Spleen (tissue), 13 donors: ENCODE measurements at places on chromosomes 16 and 17.
A peak's percentile ranks its signal among the peaks of the same experiment; 100 is the strongest.

GRCh38 chr17:6498356-6498755, 54.1 kb downstream of the PIMREG start:
- H3K36me3 ChIP-seq = no peaks in the 10 kb centered on the region
- DNase-seq = no peak
- no peak overlapping the region for H3K4me3 ChIP-seq
- no peaks in the 10 kb centered on the region for H3K27me3 ChIP-seq
- peaks cover 64% of the 10 kb centered on the region for H3K4me1 ChIP-seq

- H3K4me1 ChIP-seq = no peaks in the 10 kb centered on the region
- no peak overlapping the region for H3K27ac ChIP-seq
- H3K4me3 ChIP-seq = no peak overlapping the region
- DNase-seq = no peak
Measured at GRCh38 chr17:69945698-69946185, 129.3 kb upstream of the KCNJ16 start.

- no peaks in the 10 kb centered on the region for H3K27me3 ChIP-seq
- H3K27ac ChIP-seq = no peak overlapping the region
- H3K4me3 ChIP-seq = no peak overlapping the region
- H3K4me1 ChIP-seq = no peaks in the 10 kb centered on the region
- DNase-seq = no peak
Measured at GRCh38 chr17:71302721-71303549, 817.9 kb upstream of the SOX9 start.

DNA sequence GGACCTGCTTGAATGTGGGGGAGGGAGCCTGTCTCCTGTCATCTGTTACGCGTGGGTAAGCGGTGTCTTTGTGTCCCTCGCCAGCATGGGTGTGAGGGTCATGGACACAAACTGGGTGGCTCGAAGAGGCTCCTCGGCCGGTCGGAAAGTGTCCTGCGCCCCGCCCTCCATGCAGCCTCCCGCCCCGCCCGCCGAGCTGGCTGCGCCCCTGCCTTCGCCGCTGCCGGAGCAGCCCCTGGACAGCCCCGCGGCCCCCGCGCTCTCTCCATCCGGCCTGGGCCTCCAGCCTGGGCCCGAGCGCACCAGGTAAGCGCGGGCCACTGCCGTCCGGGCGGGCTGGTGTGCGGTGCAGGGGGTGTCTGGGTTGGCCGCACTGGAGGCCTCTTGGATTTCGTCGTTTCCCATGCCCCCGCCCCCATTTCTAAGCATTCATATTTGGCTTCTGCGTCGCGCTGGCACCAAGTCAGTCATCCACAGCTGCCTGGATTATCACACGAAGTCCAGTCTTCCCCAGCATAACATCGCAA, 43.8 kb downstream of the ELAC2 start:
- no peaks in the 10 kb centered on the region for H3K36me3 ChIP-seq
- peak overlapping the region; percentile 16 for H3K4me3 ChIP-seq
- H3K27me3 ChIP-seq = peaks cover 14% of the 10 kb centered on the region
- H3K27ac ChIP-seq = no peak overlapping the region
- no peak for DNase-seq

DNA sequence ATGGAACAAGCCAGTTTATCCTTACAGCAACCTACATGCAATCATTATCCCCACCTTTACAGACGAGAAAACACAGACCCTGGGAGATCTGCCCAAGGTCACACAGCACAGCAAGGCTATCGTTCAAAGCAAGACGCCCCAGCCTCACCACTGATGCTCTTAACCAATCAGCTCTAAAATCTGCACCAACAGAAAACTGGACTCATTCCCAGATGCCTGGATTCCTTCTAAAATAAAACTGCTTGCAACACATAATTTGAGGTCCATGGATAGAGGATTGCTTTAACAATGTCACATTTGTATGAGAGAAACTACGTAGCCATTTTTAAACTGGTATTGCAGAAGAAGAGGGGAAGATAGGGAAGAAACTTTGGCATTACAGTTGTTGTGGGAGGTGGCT, 6.8 kb downstream of the COTL1 start:
- no peak for DNase-seq
- peak overlapping the region; percentile 95 for H3K27ac ChIP-seq
- H3K36me3 ChIP-seq = no peaks in the 10 kb centered on the region
- no peaks in the 10 kb centered on the region for H3K27me3 ChIP-seq
- H3K4me1 ChIP-seq = peaks cover 100% of the 10 kb centered on the region
- no peak overlapping the region for H3K4me3 ChIP-seq

DNA sequence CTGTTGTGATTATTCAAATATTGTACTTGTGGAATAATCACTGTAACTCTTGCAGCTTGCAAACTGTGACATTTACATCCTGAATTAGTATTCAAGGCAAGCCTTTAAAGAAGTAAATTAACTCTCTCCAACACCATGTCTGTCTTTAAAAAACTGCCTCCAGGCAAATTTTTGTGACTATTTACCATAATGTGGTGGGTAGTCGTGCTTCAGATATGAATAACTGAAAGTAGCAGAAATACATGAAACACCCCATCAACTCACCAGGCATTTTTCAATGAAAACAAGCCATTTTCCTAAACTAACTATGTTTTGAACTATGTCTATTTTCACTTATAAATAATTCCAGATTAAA, 217.4 kb upstream of the PSMD7 start:
- no peaks in the 10 kb centered on the region for H3K4me1 ChIP-seq
- H3K27me3 ChIP-seq = no peaks in the 10 kb centered on the region
- H3K36me3 ChIP-seq = no peaks in the 10 kb centered on the region
- no peak overlapping the region for H3K4me3 ChIP-seq
- no peak for DNase-seq

GRCh38 chr17:67646472-67646871, 71.3 kb upstream of the NOL11 start:
- H3K36me3 ChIP-seq = no peaks in the 10 kb centered on the region
- DNase-seq = no peak
- no peaks in the 10 kb centered on the region for H3K27me3 ChIP-seq
- no peak overlapping the region for H3K4me3 ChIP-seq

- H3K27ac ChIP-seq = no peak overlapping the region
- no peak overlapping the region for H3K4me3 ChIP-seq
- DNase-seq = no peak
- no peaks in the 10 kb centered on the region for H3K36me3 ChIP-seq
- H3K4me1 ChIP-seq = no peaks in the 10 kb centered on the region
Measured at GRCh38 chr16:80337786-80338185, 203.0 kb upstream of the DYNLRB2 start.

DNA sequence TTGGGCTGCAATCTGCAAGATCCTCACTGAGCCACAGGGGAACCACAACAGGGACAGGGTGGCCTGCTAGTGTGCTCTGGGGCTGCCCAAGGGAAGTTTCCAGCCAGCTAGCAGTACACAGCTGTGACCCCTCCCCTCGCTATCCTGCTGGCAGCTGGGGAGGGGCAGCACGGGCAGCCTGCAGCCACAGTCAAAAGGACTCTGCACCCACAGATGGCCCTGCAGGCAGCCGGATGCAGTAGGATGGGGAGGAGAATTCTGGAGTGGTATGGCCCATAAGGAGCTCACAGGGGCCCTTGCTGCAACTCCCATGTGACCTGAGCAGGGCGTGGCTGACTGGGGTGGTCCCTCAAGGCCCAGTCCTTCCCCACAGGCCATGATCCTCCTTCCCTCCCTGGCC, 74.3 kb downstream of the PLD6 start:
- no peak for DNase-seq
- peaks cover 13% of the 10 kb centered on the region for H3K4me1 ChIP-seq
- H3K27me3 ChIP-seq = no peaks in the 10 kb centered on the region
- no peak overlapping the region for H3K27ac ChIP-seq
- H3K36me3 ChIP-seq = peaks cover 100% of the 10 kb centered on the region

DNA sequence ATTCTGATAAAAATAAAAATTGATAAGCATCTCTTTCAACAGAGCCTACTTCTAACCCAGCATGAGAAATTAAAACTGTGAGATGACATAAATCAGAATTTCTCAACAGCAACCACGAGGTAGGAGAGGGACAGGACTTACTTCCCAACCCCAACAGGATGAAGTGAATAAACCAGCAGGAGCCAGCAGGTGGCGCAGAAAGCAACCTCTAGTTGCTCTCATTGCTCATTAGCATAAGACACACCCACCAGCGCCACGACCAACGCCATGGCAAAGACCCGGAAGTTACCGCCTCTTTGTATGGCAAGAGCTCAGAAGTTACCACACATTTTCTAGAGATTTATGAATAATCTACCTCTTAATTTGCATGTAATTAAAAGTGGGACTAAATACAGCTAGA, 189.4 kb upstream of the CDH8 start:
- no peaks in the 10 kb centered on the region for H3K4me1 ChIP-seq
- DNase-seq = no peak
- H3K36me3 ChIP-seq = no peaks in the 10 kb centered on the region
- no peak overlapping the region for H3K27ac ChIP-seq
- no peaks in the 10 kb centered on the region for H3K27me3 ChIP-seq

DNA sequence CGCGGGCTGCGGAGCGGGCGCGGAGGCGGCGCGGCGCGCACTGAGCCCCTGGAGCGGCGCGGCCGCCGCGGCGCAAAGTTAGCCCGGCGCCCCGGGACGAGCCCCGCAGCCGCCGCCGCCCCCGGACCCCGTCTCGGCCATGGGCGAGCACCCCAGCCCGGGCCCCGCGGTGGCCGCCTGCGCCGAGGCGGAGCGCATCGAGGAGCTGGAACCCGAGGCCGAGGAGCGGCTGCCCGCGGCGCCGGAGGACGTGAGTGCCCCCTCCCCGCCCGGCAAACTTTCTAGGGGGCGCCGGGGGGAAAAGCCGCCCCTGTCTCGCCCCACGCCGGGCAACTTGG, 388 bp downstream of the RHBDL3 start:
- no peaks in the 10 kb centered on the region for H3K36me3 ChIP-seq
- peak overlapping the region; percentile 56 for H3K4me3 ChIP-seq
- no peak for DNase-seq
- peaks cover 36% of the 10 kb centered on the region for H3K27me3 ChIP-seq

GRCh38 chr16:50692999-50693781, at the start of gene NOD2:
NOD2 (plus strand) TSS chr16:50693606; CDS start chr16:50699496, 5,890 bp downstream.
- peak within 1 kb of the TSS; percentile 20 for H3K4me3 ChIP-seq
- H3K36me3 ChIP-seq = no peaks in the 10 kb centered on the region
- peak; percentile 89 for DNase-seq
- H3K27ac ChIP-seq = peak within 1 kb of the TSS; percentile 82
- H3K27me3 ChIP-seq = no peaks in the 10 kb centered on the region

- H3K36me3 ChIP-seq = no peaks in the 10 kb centered on the region
- H3K4me3 ChIP-seq = no peak overlapping the region
- H3K27me3 ChIP-seq = no peaks in the 10 kb centered on the region
- H3K4me1 ChIP-seq = no peaks in the 10 kb centered on the region
- H3K27ac ChIP-seq = no peak overlapping the region
- DNase-seq = no peak
Measured at GRCh38 chr16:7055443-7055842, 277.2 kb upstream of the RBFOX1 start.

- H3K36me3 ChIP-seq = no peaks in the 10 kb centered on the region
- H3K4me3 ChIP-seq = peak overlapping the region; percentile 57
- no peak for DNase-seq
- peaks cover 25% of the 10 kb centered on the region for H3K4me1 ChIP-seq
Measured at GRCh38 chr17:18225642-18226283, 328 bp downstream of the LLGL1 start.

DNA sequence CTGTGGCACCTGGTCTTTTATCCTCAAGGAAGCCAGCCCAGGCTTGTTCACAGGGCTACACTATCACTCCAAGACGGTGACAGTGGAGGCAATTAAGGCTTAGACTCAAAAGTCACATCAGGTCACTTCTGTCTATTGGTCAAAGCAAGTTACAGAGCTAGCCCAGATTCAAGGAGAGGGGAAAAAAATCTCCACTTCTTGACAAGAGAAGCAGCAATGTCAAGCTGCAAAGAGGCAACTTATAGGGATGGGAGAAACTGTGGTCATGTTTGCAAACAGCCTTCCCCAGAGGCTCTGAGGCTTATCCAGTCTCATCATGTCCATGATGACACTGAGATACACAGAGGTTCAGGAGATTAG, 31.6 kb downstream of the SERPINF1 start:
- no peak overlapping the region for H3K4me3 ChIP-seq
- DNase-seq = no peak
- no peaks in the 10 kb centered on the region for H3K4me1 ChIP-seq
- no peaks in the 10 kb centered on the region for H3K27me3 ChIP-seq
- no peak overlapping the region for H3K27ac ChIP-seq
- peaks cover 44% of the 10 kb centered on the region for H3K36me3 ChIP-seq

DNA sequence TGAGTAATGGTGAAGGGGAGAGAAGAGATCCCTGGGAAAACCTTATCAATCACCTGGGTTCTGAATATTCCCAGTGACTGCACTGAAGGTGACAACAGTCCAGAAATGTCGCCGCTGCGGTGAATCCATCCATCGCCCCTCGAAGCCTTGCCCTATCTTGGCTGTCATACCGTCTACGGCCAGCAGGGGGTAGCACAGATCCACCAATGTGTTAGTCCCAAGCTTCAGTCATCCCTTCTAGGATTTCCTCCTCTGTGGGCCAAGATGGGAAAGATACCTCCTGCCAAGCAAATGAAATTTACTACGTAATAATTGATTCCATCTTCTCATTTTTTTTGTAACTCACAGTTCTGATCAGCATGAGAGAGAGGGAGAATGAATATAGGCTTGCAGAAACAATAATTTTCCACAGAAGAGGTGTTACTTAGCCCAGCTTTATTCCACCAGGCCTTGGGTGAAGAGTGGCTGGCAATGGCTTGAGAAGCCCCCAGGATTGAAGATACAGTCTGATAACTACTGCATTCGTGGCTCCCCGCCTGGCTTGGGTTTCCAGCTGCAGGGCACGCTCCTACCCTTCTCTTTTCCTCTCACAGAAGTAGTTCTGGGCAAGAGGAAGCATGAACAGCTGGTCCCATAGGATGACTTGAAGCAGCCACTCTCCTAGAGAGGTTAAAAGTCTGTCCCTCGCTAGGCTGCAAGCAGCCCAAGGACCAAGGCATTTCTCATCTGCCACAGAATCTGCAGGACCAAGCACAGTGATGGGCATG, 2.6 kb upstream of the FMNL1 start:
- H3K36me3 ChIP-seq = peaks cover 14% of the 10 kb centered on the region
- DNase-seq = peak; percentile 94
- H3K4me3 ChIP-seq = no peak overlapping the region
- no peak overlapping the region for H3K27ac ChIP-seq
